ENCODE measurements at places on chromosomes 4 and X.

DNA sequence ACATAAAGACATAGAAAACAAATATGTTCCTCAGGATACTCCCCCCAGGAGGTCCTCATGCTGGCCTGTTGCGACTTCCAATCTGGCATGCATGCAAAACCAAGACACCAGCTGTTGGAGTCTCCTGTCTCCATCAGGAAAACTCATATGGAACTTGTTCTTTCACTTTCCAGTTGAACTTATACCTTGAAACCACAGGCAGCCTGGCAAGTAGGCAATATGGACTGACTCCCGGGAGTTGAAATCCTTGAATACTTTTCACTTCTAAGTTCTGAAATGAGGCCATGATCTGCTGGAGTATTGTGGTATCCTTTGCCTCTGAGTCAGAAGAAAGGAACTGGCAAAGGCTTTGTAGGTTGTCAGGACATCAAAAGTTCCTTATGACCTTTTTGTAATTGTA, 444.2 kb downstream of the IDS start:
- DNase-seq = no peak

- no peak for DNase-seq
Observed at GRCh38 chrX:4528247-4528646, 814.8 kb upstream of the PRKX start.

GRCh38 chrX:13076176-13076961, 31.9 kb upstream of the FAM9C start:
- no peak for DNase-seq

- DNase-seq = no peak
Observed at GRCh38 chr4:66885501-66886165, 659.7 kb downstream of the CENPC start.

DNA sequence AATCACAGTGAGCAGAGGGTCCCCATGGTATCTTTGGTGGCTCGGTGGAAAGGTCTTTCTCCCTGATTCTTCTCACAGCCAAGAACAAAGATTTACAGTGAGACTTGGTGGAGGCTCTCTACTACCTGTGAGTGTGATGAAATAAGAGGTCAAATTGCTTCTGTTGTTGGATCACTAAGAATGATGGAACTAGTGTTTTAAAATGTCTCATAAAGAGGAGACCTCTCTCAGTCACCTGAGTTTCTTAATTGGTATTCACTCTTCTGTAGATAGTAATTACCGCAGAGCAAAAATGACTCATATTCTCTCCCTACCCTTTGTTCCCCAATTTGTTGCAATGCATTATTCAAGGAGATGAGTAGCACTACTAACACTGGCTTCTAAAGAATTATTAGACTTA, 100.9 kb upstream of the TBC1D9 start:
- no peak for DNase-seq

DNA sequence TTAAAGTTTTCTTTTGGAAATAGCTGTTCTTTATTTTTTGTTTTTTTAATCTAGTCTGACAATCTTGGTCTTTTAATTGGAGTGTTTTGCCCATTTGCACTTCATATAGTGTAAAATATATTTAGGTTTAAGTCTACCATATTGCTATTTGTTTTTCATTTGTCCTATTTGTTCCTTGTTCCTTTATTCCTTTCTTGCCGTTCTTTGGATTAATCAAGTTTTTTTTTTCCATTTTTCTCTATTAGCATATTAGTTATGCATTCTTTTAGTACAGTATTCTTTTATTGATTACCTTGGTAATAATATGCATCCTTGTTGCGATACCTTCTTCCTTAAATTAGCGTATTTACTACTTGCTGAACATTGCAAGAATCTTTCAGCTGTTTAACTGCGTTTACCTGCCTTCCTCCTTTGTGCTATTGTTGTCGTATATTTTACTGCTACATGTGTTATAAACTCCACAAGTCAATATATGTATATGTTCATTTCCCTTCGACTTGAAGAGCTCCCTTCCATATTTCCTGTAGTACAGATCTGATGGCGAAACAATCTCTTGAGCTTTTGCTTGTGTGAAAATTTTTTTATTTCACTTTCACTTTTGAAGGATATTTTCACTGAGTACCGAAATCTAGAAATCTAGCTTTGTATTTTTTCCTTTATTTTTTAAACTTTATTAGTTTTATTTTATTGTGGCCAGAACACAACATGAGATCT, 23.9 kb upstream of the RNF212 start:
- DNase-seq = no peak

- no peak for DNase-seq
Observed at GRCh38 chr4:7423391-7423790, 11.3 kb downstream of the PSAPL1 start.

DNA sequence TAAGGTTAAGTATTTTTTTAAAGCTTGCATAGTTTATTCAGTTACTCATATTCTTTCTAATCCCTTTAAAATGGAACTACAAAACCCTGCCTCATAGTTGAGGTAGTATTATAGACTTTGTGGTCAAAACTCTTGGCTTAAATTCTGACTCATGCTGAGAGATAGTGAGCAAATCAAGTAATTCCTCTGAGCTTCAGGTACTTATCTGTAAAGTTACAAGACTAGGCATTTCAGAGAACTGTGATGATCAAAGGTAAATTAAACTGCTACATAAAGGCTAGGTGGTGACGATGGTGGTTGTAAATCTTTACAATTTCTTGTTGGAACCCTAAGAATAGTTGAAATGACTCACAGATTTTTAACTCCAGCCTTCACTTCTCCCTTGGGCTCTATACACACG, 3.2 kb upstream of the CLOCK start:
- no peak for DNase-seq

- no peak for DNase-seq
Observed at GRCh38 chrX:42432552-42432951, 345.4 kb downstream of the PPP1R2C start.

DNA sequence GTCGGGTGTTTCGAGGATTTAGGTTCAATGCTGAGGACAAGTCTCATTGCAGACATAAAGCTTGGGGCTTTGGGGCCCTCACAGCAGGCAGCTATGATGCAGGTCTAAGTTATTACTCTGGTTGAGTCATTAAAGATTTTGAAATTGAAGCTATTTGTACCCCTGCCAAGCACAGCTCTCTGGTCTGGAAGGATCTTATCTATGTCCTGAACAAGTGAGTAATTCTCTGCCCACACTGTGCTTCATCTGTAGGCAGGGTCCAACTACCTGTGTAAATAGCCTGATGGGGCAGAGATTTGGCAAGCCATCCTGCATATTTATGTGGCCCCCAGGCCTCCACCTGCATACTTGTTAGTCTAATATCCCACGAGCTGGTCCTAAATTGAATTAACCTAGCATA, 41.4 kb upstream of the MAGEA4 start:
- DNase-seq = peak; percentile 85

GRCh38 chr4:56686537-56687231, 5.6 kb upstream of the HOPX start:
- no peak for DNase-seq

DNA sequence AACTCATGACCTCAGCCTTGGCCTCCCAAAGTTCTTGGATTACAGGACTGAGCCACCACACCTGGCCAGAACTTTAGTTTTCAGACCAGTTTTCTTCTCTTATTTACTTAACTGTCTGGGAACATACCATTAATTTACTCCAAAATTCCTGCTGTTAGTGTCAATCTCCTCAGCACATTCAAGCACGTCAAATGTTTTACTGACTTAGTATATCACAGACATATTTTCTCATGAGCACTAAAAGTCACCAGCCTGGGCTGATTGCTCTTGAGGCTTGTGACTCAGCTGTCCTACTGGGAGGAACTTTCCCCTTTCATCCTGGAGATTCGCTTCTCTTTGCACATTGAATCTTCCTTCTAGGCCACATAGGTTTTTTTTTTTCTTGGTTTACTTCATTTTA, 109.6 kb downstream of the PCDH18 start:
- no peak for DNase-seq

DNA sequence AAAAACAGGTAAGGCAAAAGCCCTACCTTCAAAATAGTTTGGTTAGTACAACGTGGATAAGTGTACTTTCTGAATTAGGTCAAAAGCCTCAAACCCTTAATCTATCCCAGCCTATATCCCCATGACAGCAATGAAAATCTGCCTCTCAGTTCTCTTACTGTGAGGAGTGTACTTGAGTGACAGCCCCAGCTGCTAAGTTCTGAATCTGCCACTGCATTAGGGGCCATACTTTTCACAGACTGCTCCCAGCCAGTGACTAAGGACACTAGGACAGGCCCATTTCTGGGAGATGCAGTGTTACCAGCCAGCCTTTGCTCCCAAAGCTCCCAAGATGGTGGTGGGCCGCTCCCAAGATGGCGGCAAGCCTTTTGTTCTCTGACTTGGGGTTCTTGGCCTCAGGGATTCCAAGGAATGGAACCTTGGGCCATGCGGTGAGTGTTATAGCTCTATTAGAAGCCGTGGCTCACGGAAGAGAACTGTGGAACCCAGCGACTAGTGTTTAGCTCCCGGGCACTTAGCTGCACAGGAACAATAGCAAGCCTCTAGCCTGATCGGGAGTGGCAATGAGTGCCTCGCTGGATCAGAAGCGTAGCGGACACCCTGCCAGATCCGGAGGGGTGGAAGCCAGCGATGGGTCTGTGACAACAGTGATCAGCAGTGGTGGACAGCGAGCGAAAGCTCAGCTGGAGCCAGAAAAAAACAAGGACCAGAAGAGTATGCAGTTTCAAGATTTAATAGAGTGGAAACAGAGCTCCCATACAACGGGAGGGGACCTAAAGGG, 175.6 kb upstream of the NRK start:
- no peak for DNase-seq

GRCh38 chr4:66266035-66266434, 595.7 kb upstream of the EPHA5 start:
- no peak for DNase-seq
